ENCODE measurements at places on chromosomes 7 and 10.

GRCh38 chr7:30815951-30816644 is 44.9 kb downstream of the MINDY4 start:
- DNase-seq = no peak

GRCh38 chr10:118963341-118963740 is 66.2 kb upstream of the NANOS1 start:
- no peak for DNase-seq

DNA sequence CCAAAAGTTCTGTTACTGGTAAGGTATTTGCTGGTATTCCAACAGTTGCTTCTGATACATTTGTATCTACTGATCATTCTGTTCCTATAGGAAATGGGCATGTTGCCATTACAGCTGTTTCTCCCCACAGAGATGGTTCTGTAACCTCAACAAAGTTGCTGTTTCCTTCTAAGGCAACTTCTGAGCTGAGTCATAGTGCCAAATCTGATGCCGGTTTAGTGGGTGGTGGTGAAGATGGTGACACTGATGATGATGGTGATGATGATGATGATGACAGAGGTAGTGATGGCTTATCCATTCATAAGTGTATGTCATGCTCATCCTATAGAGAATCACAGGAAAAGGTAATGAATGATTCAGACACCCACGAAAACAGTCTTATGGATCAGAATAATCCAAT is 131.0 kb downstream of the AASS start:
- DNase-seq = no peak

GRCh38 chr7:36210291-36210922 is 57.4 kb downstream of the EEPD1 start:
- DNase-seq = no peak

DNA sequence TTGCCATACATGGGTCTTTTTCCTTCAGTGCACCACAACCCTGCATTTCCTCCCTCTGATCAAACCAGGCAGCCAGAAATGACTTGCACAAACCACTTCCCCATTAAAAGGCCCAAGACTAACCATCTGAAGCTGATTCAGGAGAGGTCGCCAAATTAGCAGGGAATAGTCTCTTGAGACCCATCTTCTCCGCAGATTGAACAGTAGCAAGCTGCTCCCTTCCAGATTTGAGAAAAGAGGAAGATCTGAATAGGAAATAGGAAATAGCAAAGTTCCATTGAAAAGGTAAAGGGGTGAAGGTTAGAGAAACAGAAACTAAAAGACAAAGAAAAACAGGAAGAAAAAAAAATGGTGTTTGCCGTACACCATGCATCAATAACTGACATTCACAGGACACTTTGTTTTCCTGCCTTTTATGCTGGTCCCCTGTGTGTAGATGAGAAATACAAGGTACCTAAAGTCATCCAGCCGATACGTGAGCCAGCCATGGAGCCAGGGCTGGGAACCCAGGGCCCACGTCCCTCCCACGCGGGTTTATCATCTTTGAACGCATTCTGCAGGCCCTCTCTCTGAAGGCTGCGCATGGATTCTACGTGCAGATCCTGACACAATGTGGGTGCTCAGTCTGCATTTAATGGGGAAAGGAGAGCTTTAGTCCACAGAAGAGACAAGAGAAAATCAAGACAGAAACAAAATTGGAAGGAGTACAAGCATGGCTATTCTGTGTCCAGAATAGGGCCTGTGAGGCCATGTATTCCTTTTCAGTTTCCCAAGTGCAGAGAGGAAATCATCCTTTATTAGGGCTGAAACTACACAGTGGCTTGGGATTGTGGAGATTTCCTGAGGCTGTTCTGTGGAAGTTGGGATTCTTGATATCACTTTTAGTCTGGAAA is 268.4 kb upstream of the NPVF start:
- DNase-seq = peak; percentile 25

- DNase-seq = no peak
Observed at GRCh38 chr7:82289889-82290288, 153.7 kb downstream of the CACNA2D1 start.

- no peak for DNase-seq
Observed at GRCh38 chr7:71191771-71192170, 59.8 kb downstream of the GALNT17 start.

- peak; percentile 31 for DNase-seq
Observed at GRCh38 chr7:4871930-4872675, 10.3 kb upstream of the PAPOLB start.

DNA sequence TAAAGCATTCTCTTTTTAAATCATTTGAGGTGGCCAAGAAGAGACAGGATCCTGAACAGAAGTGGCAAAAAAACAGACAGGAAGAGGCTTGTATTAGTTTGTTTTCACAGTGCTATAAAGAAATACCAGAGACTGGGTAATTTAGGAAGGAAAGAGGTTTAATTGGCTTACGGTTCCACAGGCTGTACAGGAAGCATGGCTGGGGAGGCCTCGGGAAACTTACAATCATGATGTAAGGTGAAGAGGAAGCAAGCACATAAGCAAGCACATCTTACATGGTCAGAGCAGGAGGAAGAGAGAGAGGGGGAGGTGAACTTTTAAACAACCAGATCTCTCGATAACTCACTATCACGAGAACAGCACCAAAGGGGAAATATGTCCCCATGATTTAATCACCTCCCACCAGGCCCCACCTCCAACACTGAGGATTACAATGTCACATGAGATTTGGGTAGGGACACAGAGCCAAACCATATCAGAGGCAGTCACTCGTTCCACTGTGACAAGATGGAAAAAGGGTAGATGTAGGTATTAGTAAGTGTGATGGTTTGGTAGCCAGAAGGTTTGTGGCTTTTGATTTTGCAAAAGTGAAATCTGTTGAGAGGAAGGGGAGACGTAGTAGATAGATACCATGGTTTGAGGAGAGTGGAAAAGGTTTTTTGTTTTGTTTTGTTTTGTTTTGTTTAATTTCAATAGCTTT is 5.1 kb downstream of the MSRB2 start:
- no peak for DNase-seq

DNA sequence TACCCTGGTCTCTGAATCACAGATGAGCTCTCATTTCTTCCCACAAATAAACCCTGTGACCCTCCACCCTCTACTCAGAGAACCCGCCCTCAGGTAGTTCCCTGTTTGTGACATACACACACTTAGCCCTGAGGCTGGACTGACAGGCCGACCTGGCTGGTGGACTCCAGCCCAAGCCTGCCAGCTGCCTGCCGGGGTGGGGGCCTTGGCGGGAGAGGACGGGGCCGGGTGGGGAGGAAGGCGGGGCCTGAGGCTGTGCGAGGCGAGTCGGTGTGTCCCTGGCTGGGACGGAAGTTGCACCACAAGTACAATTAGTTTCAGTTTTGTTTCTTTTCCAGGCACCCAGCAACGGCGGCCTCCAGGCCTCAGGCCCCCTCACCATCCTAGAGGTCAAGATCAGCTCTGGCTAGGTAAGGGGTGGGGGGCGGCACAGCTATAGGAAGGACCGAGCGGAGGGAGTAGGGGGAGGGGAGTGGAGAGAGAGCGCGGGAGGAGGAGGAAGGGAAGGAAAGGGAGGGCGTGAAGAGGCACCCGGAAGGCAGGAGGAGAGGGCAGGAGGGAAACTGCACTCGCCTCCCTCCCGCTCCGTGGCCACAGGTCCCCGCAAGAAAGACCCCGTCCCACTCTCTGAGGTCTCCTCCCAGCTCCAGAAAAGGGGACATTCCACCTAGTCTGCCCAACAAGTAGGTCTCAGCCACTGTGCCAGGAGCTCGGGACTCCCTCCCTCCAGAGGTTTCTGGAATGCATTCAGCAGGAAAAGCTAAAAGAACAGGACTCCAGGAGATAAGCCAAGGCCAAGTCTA is at the start of gene TRIM56:
TRIM56 (plus strand) TSS at position 320 of the 803 bp plus-strand sequence. CDS start 1,832 bp downstream, outside the sequence.
- DNase-seq = peak; percentile 86

GRCh38 chr10:75825235-75825634 is 393.8 kb downstream of the LRMDA start:
- no peak for DNase-seq

DNA sequence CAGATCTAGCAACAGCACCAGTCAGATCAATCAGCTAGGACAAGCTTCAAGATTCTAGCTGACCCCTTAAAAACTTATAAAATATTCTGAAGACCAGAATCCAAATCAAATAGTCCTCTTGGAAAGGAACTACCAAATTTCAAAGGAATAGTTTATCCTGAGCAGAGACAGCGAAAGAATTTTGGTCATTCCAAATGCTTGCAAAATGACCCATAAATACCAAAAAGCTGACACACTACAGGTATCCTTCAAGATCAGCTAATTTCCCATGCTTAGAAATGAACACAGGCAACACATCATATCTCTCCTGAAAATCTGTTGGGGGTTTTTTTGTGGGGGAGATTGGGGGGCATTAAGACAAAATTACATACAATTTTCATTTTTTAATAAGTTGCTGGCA is 78.8 kb downstream of the PDSS1 start:
- DNase-seq = no peak

- no peak for DNase-seq
Observed at GRCh38 chr7:46909601-46910051, 672.3 kb downstream of the TNS3 start.

GRCh38 chr10:7700577-7701125 is 2.5 kb upstream of the ITIH2 start:
- no peak for DNase-seq

GRCh38 chr7:20114468-20114867 is 102.7 kb downstream of the MACC1 start:
- peak; percentile 12 for DNase-seq

DNA sequence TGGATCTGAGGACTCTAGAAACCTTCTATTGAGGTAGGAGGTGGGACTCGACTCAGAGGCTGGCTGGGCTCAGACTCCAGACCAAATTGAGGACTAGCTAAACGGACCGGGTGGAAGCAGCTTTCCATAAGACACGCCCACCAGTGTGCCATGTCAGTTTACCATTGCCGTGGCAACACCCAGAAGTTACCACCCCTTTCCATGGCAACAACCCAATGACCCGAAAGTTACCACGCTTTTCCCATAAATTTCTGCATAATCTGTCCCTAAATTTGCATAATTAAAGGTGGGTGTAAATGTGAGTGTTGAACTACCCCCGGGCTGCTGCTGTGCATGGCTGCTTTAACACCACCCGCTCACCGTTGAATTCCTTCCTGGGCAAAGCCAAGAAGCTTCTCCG is 58.9 kb downstream of the MICALL2 start:
- DNase-seq = no peak

DNA sequence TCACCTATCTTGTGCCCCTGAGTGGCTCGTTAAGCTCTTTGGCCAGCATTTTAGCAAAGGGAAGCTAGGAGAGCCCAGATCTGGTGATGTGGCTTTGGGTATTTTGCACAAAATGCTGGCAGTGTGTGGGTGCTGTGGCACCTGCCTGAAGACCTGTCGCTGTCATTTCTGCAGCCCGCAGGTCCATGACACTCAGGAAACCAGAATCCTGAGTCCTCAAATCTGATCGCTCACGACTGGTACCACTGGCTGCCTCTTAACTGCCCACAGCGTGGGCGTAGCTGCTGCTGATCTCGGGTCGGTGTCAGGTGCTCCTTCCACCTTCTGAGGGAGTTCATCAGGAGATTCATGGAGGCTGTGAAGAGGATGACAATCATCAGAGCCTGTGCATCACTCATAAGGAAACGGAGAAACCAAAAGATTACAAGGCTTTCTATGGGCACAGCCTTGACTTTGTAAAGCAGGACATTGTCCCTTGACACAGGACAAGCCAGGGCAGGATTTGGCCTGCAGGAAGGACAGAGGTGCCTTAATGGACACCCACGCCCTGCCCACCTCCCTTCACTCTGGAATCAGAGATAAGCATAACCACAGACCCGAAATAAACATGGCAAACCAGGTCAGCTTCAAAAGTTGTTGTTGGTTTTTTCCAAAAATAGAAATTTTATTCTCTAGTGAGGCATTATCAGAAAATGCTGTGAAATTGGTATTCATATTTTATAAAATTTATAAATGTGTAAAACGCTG is 71.0 kb upstream of the STK17A start:
- no peak for DNase-seq

DNA sequence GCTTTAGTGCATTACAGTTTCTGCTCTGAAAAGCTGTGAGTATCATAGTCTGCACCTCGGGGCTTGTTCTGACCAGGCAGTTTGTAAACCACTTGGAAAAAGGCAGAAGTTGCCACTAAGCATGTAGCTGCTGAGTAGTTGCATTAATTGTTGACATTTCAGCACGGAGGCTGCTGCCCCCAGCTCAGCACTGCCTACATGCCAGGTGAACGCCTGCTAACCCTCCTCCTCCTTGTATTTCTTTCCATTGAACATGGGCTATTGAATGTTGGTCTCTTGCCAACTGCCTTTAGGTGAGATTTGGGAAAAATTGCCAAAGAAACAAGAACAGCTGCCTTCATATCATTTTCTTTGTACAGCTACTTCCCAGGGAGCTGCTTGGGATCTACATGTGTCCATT is 164.2 kb downstream of the RAPGEF5 start:
- no peak for DNase-seq

GRCh38 chr10:42939237-42939636 is 137.6 kb upstream of the RET start:
- no peak for DNase-seq

- no peak for DNase-seq
Observed at GRCh38 chr10:29174389-29174788, 114.5 kb upstream of the LYZL1 start.

GRCh38 chr10:70779088-70779487 is 6.1 kb downstream of the TBATA start:
- DNase-seq = no peak

DNA sequence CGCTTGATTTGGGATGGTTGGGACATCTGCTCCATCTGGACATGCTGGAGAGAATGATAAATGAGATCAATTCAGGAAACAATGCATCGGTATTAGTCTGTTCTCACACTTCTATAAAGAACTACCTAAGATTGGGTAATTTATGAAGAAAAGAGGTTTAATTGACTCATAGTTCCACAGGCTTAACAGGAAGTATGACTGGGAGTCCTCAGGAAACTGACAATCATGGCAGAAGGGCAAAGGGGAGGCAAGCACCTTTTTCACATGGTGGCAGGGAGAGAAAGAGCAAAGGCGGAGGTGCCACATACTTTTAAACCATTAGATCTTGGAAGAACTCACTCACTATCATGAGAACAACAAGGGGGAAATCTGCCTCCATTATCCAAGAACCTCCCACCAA is 16.8 kb upstream of the TSPAN12 start:
- DNase-seq = no peak

- DNase-seq = no peak
Observed at GRCh38 chr7:100157069-100157333, 1.5 kb downstream of the TRAPPC14 start.

DNA sequence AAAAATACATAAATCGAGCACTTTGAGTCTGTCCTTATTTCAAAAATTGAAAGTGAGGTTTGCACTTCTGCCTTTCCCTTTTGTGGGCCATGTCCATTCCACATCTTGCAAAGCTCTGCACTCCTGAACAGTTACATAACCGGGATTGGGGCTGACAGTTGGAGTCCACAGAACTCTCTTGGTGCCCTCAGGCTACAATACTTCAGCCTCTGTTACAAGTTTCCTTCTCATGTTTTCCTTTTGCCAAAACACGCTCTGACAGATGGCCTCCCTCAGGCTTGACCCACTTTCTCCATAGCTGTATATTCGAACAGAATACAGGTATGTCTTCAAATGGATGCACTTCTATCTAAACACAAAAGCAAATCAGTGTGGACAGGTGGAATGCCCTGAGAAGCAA is 335.9 kb downstream of the WDR37 start:
- no peak for DNase-seq
